ENCODE measurements at places on chromosomes 1 and 21.

GRCh38 chr1:185170291-185170848, 13.4 kb downstream of the SWT1 start:
- DNase-seq = peak; percentile 66

DNA sequence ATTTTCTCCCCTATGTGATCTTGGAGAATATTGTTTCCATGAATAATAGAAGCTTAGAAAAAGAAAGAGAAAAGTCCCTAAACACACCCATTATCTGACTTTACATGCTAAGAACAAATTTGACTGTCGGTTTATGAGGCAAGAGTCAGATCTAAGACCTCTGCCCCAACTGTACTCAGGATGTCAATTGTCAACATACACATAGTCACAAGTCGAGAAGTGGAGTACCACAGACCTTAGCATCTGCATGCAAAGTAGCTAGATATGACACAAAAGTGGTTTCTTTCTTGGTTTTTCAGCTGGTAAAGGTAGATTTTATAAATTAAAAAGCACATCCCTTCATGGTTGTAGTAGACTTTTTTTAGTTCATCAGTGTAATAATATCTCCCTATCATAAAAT, 97.2 kb upstream of the DPYD start:
- no peak for DNase-seq

DNA sequence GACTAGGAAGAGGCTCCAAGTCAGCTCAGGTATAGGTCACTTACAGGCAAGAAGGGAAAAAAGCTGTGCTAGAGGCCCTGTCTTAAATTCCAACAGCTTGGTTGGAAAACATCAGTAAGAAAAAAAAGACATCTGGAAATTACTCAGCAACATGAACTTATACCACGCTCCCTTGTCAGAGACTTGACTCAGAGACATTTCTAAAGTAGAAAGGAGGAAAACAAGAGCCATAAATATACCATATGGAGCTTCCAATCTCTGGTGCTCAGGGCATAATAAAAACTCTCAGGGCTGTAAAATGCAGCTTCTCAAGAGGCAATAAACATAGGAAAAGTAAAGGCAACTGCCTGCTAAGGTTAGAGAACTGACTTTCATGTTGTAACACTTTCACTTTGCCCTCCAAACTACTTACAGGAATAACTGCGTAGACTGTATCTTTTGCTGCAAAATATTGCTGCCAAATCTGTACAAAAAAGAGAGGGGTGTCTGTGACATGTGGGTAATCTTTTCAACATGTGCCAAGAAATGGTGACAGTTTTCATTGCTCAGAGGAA, 14.7 kb downstream of the ATPAF1 start:
- peak; percentile 60 for DNase-seq

DNA sequence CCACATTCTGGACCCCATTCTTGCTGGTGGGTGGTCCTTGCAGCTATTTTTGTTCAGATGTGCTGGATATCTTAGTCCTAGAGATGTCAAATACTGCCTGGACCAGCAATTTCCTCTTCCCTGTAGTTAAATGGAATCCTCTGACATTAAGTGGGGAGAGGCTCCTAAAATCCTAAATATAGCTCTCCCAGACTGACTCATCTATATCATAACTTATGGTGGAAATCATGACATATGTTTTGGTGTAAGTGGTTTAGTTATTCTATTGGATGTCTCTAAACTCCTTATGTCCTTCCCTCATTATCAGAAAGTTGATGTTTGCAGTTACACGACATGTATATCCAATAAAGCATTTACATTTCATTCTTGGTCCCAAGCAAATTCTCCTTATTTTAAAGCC, 73.1 kb downstream of the KCNJ6 start:
- DNase-seq = peak; percentile 67

- DNase-seq = peak; percentile 17
Measured at GRCh38 chr1:203744075-203744972, 20.7 kb upstream of the LAX1 start.

DNA sequence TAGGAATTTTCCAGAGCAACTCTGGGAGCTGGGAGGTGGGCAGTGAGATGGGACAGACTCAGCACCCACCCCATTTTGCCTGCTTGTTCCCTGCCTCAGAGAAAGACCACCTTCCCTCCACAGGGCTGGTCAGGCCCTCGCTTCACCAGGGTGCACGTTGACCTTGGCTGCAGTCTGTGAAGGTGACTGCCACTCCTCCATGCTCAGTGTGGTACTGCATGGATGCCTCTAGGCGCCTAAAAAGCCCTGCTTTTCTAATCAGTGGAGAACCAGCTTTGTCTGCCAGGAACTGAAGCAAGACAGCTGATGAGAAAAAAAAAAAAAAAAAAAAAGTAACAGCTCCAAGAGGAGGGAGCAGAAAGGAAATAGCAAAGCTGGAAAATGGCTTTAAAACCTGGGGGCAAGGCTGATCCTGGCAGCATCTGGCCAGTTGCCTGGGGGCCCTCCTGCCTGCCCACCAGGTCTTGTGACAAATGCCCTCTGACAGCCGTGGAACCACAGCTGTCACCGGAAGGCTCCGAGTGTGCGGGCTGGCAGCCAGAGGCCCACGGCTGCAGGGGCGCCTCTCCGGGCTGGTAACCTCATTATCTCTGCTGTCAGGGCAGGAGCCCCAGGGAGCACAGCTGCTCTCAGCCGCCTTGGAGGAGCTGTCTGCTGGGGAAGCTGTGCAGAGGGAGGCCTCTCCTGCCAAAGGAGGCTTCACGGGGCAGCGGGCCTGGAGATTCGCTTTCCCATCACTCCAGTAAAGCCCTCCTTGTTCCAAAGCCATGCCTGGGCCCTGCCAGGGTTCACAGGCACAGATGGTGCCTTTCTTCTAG, 13.7 kb downstream of the KIAA1614 start:
- DNase-seq = peak; percentile 25

- peak; percentile 80 for DNase-seq
Measured at GRCh38 chr1:93816970-93817678, 61.9 kb downstream of the DNTTIP2 start.

DNA sequence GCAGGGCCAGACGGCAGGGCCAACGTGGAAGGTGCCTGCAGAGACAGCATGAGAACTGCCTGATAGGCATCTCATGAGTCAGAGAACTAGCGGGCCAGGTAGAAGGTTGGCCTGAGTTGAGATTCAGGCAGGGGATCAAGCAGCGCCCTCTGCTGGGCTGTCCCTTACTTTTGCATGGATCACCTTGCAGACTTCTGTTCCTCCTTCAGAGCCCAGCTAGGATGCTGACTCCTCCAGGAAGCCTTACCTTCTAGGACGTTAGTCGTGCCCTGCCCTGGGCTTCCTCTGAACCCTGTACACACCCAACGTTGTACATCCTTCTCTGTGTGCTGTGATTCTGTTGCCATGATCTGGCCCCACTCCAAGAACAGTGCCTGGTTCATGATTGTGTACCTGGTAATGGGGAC, 231.3 kb upstream of the VAMP3 start:
- no peak for DNase-seq

DNA sequence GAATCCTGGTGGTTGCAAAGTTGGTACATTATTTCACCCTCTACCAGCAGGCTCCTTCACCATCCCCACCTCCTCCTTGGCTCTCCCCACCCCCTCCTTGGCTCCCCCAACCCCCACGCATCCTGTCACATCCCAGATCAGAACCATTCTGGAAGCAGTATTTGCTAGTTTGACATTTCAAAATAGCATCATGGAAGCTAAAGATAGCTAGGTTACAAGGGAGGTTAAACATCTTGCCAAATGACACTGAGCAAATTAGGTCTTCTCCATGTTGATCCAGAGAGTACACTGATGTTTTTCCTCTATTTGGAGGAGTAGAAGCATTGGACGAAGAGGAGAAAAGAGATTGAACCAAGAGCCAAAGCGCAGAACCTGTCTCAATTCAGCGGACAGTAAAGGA, 158.9 kb upstream of the FGGY start:
- DNase-seq = no peak

GRCh38 chr1:47501069-47501468, 63.2 kb downstream of the FOXD2 start:
- no peak for DNase-seq
